ENCODE measurements at places on chromosomes 2 and 18. TPM values are rescaled to one million over a fixed set of nuclear protein-coding genes. Genes with fewer than 3 reads are reported as not detected.

UNC50 gene
- total RNA-seq = 43.0 TPM

MDH1B gene
- 0.98 TPM for total RNA-seq

ANTXR1 gene
- total RNA-seq = 26.7 TPM

VWC2L gene
- total RNA-seq = 0.15 TPM

COL4A3 gene
- total RNA-seq = not detected

MAP3K20 gene
- 0.76 TPM for total RNA-seq

DQX1 gene
- 0.91 TPM for total RNA-seq

UBR3 gene
- 59.8 TPM for total RNA-seq

TNFAIP6 gene
- total RNA-seq = not detected

TEKT4 gene
- total RNA-seq = not detected

FMNL2 gene
- total RNA-seq = 166 TPM

EFR3B gene
- 22.9 TPM for total RNA-seq

B4GALT6 gene
- 16.5 TPM for total RNA-seq

PDE6D gene
- total RNA-seq = 47.1 TPM

MYCN gene
- 43.8 TPM for total RNA-seq

TANC1 gene
- total RNA-seq = 14.9 TPM

UGT1A8 gene
- not detected for total RNA-seq

CRYBA2 gene
- total RNA-seq = 0.49 TPM
